NCI-H1048 (cell line): ENCODE measurements at places on chromosomes 5 and 9.

DNA sequence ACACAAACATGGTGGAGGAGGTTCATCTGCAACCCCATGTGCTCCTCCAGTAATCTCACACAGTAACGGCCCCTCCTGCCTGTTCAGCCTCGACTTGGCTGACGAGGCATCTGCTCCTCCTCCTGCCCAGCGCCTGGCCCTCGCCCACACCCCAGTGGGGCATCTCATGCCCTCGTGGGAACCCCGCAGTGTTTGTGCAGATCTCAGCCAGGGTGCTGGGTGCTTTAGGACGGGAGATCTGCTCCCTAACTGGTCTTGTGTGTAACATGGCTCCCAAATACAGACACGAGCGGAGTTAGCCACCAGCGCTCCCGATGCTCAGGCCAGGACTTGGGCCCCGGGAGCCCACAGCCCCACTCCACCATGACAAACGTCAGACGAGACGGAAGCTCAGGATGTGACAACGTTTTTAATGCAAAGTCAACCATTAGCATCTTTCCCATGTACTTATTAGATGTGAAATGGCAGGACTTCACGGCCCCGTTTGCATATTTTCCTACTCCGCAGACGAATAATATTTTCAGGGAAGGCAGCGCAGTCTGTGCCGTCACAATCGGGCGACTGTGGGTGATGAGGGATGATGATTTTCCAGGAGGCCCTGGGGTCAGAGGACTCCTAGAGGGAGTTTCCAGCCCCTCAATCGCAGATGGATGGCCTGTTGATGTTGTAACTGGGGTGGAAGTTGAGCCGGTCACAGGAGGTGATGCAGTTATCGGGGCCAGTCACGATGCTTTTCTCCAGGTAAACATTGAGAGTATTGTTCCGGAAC lies 5.5 kb upstream of the MRPS2 start:
- no peak for DNase-seq

GRCh38 chr5:168879929-168880328 lies 300.8 kb upstream of the PANK3 start:
- DNase-seq = no peak

DNA sequence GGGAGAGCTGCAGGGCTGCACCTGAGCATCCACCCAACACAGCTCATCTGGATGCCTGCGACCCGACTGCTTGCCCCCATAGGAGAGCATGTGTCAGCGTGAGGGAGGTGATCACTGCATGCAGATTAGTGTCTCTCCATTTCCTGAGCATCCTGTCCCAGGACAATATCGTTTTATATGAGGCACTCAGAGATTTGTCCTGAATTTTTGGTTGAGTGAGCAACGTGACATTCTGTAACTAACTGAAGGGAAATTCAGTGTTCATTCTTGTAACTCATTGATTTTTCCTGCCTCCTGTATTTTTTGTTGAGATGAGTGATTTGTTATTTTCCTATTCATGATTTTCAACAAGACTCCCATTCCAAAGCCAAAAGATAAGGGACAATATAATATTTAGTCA lies 20.7 kb upstream of the ANKRD34B start:
- DNase-seq = no peak

DNA sequence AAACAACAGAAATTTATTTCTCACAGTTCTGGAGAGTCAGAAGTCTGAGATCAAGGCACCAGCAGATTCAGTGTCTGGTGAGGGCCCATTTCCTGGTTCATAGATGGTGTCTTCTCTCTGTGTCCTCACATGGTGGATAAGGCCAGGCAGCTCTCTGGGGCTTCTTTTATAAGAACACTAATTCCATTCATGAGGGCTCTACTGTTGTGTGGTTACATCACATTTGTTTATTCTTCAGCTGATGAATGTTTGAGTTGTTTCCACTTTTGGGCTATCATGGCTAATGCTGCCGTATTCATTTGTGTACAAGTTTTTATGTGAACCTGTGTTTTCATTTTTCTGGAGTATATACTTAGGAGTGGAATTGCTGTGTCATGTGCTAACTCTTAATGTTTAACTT lies 35.2 kb downstream of the DDX4 start:
- no peak for DNase-seq

GRCh38 chr9:89839449-89839848 lies 234.6 kb downstream of the GADD45G start:
- DNase-seq = no peak

DNA sequence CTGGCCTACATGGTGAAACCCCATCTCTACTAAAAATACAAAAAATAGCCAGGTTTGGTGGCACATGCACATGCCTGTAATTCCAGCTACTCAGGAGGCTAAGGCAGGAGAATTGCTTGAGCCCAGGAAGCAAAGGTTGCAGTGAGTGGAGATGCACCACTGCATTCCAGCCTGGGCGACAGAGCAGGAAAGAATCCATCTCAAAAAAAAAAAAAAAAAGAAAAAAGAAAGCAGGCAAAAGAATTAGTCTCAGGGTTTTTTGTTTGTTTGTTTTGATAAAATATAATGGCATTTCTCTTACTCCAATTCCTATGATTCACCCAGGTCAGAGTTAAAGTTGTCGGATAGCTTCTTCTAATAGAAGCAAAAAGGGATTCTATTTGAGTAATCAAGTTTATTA lies 67.0 kb upstream of the ATG10 start:
- no peak for DNase-seq

GRCh38 chr9:94139672-94140417 lies 55.6 kb downstream of the PTPDC1 start:
- DNase-seq = no peak

GRCh38 chr5:64210866-64211265 lies 45.2 kb downstream of the RNF180 start:
- DNase-seq = no peak

DNA sequence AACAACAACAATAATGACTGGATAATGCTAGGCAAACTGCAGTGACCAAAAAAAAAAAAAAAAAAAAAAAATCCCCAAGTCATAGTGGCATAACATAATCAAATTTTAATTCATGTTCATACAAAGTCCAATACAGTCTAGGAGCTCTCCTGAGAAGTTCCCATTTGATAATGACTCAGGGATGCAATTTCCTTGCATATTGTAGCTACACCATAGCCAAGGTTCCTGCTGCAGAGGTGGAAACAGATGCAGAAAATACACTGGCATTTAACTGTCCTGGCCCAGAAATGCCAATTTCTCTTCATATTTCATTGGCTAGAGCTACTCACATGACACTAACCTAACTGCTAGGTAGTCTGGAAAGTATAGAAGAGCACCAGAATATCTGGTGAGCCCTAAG lies 72.2 kb upstream of the SLC12A2 start:
- DNase-seq = no peak

DNA sequence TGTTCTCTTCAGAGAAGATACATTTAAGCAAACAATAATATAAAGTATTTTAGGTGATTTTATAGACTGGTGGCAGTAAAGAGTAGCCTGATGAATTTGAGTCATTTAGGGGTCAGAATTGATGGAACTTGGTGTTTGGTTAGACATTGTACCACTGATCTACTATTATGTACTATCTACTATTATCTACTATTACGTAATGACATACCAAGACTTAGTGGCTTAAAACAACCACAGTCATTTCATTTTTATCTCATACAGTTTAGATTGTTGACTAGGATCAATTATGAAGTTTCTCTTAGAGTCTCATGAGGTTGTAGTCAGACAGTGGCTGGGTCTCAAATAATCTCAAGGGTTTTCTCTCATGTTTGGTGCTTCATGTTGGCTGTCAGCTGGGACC lies 54.0 kb downstream of the PPIP5K2 start:
- DNase-seq = no peak

GRCh38 chr9:123657941-123658340 lies 272.0 kb downstream of the DENND1A start:
- no peak for DNase-seq

GRCh38 chr5:151199581-151200185 lies 24.2 kb downstream of the CCDC69 start:
- no peak for DNase-seq

DNA sequence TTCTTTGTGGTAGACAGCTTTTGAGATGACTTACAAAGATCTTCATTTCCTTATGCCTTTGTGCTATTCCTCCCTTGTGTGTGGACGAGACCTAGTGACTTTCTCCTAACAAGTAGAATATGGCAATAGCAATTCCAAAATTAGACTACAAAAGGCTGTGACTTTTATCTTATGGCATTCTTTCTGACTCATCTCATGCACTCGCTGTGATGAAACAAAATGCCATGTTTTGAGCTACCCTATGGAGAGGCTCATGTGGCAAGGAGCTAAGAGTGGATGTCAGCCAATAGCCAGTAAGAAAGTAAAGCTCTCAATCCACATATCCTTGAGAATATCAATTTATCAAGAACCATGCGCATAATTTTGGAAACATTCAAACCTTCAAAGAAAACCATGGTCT lies 380.5 kb upstream of the SMC2 start:
- no peak for DNase-seq

- DNase-seq = no peak
Measured at GRCh38 chr9:21317956-21318923, 13.1 kb upstream of the IFNA5 start.

DNA sequence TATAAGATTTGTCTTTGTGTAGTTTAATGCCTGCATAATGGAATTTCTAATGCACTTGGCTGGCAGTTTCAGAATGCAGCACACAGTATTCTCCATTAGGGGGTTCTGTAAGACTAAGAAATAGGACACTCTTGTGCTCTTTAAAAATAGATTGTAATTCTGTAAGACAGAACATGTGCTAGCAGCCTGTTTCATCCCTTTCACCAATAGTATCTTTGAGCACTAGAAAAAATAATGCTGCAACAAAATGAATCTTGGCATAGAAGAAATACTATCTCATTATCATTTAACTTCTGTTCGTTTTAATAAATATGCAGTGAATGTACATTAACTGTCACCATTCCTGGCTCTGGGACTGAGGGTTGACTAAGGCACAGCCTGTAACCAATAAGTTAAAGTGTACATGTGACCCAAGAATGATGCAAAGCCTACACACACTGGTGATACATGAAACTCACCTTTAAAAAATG lies 23.8 kb upstream of the ZNF622 start:
- DNase-seq = no peak

GRCh38 chr5:23208959-23209431 lies 298.4 kb upstream of the PRDM9 start:
- DNase-seq = peak; percentile 31

DNA sequence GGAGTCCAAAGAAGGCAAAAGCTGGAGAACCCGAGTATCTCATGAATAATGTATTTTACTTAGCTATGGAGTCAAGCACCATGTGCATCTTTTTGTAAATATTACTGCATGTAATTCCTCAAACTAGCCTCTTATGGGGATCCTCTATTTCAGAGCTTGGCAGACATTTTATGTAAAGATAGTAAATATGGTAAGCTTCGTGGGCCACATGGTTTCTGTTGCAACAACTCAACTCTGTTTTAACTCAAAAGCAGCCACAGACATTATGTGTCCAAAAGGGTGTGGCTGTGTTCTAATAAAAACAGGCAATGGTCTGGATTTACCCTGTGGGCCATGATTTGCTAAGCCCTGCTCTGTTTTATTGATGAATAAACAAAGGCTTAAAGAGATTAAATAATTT lies 17.3 kb downstream of the DAPK1 start:
- no peak for DNase-seq

DNA sequence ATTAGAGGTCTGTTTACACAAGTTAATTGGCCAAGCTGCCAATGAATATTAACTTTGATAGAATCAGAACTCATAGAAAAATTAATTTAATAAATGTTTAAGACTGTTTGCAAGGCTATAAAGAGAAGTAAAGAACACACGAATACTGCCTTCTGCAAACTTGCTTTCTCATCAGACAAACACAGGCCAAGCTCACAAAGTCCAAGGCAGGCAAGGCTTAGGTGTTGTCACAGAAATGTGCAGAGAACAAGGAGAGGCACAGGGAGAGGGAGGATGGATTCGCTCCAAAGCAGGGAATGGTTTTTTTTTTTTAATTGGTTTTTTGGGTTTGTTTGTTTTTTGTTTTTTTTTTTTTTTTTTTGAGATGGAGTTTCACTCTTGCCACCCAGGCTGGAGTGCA lies 43.4 kb downstream of the RETREG1 start:
- no peak for DNase-seq

GRCh38 chr9:137534256-137535119 lies 15.7 kb downstream of the PNPLA7 start:
- DNase-seq = peak; percentile 15

DNA sequence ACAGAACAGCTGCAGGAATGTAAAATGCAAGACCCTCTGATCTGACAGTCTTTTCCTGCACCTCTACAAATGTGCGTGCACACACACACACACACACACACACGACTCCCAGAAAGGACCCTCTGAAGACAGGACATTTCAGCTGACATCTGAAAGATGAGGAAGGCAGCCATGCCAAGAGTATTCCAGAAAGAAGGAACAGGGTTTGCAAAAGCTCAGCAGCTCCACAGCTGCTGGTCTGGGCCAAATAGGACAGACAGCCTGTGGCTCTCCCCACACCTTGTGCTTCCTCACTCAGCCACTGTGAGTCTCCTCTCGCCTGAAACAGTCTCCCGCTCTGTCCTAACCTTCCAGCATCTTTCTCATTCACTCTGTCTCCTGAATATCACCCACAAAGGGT lies 189.0 kb downstream of the PALM2AKAP2 start:
- DNase-seq = no peak

DNA sequence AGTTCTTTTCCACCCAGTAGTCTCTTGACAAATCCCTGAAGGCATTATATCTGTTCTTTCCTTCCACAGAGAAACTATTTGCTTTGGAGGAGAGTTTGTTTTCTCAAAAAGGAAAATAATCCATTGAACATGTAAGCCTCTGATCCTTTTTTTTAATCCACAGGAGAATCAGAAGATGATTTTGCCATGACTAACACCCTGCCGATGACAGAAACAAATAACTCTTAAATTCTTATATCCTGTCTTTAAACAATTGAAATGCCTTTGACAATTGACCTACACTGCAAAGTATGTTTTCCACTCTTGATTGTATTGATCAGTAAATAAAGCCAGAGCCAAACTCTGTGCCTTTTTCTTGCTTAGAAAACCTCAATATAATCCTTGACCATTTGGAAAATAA lies 666.4 kb upstream of the CTNND2 start:
- no peak for DNase-seq

GRCh38 chr9:2583308-2584013 lies 38.1 kb upstream of the VLDLR start:
- no peak for DNase-seq

DNA sequence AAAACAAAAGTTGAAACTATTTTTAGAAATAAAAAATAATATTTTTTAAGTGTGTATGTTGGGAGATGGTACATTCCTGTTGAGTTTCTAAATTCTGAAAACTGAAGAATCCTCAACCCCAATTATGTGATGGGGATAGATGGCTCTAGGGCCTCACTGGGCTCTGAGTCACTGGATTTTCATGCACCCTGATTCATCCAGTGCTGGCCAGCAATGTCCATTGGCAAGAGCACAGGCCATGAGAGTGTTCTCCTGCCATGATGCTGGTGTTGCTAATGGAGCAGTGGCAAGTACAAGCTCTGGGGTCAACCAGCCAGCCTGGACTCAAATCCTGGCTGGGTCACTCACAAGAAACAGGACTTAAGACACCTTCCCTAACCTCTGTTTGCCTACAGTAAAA lies 23.3 kb downstream of the SMIM23 start:
- no peak for DNase-seq

DNA sequence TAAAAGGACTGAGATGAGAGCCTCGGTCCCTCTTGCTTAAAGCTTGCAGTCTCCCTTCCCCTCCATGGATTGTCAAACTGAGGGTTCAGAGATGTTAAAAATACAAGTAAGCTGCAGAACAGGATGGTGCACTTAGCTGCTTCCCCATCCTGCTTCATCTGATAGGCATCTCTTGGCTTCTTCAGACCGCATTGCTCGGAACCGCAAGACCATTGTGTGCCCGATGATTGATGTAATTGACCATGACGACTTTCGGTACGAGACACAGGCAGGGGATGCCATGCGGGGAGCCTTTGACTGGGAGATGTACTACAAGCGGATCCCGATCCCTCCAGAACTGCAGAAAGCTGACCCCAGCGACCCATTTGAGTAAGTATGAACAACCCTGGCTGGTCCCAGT lies 65.5 kb upstream of the SAP30L start:
- DNase-seq = no peak
